Bone marrow (tissue), 2 donors: ENCODE measurements at places on chromosomes 3 and 15.
A peak's percentile ranks its signal among the peaks of the same experiment; 100 is the strongest.

- DNase-seq, result no peak
These were observed 97.6 kb upstream of the VGLL3 start for GRCh38 chr3:87088430-87088992.

GRCh38 chr3:13561376-13561775 is 12.5 kb downstream of the FBLN2 start:
- no peak for DNase-seq

- DNase-seq, result no peak
These were observed 5.9 kb upstream of the TRA2B start for GRCh38 chr3:185943760-185944106.

DNA sequence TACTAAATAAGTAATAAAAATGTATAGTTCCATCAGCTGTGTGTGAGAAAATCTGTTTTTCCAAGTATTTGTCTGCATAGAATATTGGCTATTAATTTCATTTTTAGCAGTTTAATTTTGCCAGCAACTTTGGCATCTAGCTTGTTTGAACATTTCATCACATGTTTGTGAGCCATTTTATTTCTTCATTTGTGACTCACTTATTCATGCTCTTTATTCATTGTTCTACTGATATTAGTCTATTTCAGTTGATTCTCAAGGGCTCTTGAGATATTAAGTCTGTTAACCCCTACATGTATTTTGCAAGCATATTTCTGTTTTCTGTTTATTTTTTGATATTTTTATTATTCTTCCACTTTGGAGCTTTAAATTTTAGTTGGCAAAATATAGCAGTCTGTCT is 74.0 kb upstream of the PHLDB2 start:
- DNase-seq, result no peak

DNA sequence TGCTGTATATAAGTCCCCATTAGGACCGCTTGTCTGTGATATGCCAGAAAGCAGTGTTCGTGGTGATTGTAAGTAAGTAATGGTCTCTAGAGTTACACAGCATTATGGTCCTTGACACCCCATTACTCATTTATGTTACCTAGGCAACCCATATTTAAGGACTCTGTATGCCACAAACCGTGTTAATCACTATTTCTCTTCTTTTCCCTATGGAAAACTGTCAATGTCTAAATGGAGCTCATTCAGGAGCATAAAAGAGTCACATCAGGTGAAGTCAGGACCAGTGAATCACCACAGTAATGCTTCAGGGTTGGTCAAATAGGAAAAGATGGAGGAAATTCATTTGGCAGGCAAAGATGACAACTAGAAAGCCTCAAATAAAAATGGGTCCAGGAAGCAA is 146.6 kb upstream of the PEX5L start:
- no peak for DNase-seq

DNA sequence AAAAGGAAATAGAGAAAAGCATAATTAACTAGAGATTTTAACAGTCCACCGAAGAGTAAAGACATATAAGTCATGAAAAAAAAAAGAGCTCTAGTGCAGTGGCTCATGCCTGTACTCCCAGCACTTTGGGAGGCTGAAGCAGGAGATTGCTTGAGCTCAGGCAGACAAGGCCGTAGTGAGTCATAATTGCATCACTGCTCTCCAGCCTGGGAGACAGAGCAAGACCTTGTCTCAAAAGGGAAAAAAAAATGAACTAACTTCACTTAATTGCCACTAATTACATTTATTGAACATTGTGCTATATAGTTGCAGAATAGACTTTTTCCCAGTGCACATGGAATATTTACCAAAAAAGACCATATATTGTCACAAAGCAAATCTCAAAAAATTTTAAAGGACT is 221.8 kb downstream of the CBLB start:
- no peak for DNase-seq

GRCh38 chr15:69125236-69125635 is 35.2 kb upstream of the GLCE start:
- DNase-seq, result no peak

GRCh38 chr15:95284492-95284891 is 1046.0 kb upstream of the NR2F2 start:
- DNase-seq, result no peak

GRCh38 chr15:101314336-101315125 is 19.5 kb upstream of the SNRPA1 start:
- no peak for DNase-seq

- DNase-seq, result no peak
These were observed 755.2 kb downstream of the NR2F2 start for GRCh38 chr15:97085731-97086130.

DNA sequence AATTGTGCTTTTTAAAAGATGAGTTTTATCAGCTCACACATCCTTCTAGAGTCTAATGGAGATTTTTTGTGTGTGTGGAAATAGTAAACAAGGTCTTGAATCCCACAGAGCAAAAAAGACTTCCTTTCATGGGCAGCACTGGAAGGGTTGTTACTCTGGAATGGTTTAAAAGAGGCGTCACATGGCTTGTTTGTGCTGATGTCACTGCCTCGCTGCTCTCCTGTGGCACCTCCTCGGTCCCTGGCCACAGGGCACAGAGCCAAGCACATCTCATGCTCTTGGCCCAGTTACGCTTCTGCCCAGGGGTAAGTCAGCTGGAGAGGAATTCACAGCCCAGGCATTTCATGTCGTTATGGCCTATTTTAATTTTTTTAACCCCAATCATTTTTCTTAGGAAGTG is 53.2 kb downstream of the PGPEP1L start:
- DNase-seq, result no peak

DNA sequence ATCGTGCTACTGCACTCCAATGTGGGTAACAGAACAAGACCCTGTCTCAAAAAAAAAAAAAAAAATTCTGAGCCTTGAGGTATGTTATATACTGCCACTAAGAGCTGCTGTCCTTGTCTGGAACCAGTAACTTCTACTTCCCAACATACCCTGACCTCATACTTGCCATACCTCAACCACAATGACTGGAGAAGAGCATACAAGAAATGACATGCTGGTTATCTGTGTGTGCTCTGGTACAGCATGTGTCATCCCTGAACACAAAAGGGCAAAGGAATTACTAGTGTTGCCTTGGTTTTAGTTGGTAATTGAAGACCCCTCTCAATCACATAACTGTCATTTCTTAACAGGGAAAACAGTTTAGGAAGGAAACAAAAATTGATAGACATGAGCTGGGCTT is 54.5 kb downstream of the MRPS25 start:
- DNase-seq, result no peak

GRCh38 chr15:57148262-57148661 is 228.0 kb upstream of the CGNL1 start:
- no peak for DNase-seq

DNA sequence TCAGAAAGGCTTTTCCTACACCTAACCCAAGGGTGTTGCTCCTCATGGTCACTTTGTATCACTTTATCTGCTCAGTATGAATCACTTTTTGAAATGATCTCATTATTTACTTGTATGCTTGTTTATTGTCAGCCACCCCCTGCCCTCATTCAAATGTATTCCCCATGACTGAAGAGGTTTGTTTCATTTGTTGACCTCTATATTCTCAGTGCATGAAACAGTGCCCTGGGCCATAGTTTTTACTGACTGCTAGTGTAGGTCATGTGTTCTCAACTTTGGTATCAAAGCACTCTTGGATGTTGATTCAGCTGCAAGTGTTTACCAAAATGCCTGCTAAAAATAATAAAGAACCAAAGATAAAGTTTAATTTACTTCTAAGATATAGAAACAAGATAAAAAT is 381.7 kb upstream of the ARPP21 start:
- no peak for DNase-seq

DNA sequence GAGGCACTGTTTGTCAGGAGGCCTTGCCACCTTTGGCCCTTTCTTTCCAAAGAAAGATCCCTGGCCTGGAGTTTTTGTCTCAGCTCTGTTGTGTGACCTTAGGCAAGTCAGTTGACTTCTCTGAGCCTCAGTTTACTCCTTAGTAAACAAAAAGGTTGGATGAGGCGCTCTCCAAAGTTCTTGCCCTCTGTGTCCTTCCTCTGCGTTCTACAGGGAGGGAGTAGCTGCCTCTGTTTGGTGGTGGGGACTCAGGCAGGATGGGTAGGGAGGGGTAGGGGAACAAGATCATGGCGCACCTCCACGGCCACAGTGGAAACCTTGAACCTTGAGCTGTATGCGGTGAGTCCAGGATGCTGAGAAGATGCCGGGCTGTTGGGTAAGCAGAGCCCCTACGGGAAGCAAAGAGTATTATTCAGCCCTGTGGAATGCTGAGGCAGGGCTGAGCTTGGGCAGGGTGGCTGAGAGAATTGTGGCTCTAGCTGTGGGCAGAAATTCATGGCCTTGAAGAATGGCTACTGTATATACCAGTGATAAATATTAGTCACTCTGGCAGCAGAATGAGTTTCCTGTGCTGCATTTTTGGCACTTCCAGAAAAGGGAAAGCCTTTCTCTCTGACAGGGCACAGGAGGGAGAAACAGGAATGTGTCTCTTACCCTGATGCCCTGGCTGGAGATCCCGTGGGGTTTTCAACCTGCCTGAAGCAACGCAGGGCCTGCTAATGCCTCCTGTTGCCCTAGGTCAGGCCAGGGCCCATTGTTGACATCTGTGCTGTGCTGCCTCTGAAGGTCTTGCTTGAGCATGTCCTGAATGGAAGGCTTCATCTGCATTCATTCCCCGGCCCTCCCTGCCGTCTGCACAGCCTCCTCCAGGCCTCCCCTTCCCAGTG is 39.9 kb downstream of the SMAD3 start:
- no peak for DNase-seq

DNA sequence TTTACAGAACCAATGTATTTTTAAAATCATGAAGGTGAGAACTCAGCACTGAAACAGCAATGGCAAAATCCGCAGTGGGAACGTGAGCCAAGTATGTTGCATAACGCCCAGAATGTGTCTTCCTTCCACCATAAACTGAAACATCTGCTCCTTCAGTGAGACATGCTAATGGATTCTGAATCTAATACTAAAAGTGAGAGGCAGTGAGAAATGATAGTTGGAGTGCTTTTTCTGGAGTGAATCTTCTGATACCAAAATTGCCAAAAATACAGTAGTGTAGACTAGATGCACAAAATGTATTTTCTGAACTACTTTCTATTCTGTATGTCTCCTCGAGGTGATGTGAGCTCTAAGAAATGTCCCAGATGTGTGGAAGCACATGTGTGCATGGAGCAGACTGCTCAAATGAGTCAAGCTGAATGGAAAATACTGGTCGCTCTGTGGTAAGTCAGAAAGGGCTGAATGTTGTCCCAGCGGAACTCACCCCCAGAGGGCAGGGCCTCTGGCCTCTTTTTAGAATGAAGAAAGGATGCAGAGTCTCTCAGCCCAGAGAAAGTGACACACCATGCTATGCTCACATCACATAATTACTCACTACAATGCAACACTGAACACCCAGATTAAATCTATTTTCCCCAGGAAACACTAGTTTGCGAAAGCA is 73.0 kb downstream of the ATP10A start:
- DNase-seq, result peak; percentile 92

- no peak for DNase-seq
These were observed 235.0 kb downstream of the TBC1D5 start for GRCh38 chr3:17507480-17507879.

GRCh38 chr3:29758434-29759322 is 477.8 kb downstream of the RBMS3 start:
- DNase-seq, result no peak
